EH (cell line): ENCODE measurements at places on chromosomes 7 and 10.
A peak's percentile ranks its signal among the peaks of the same experiment; 100 is the strongest.

GRCh38 chr10:51694086-51694768, 5.2 kb downstream of the CSTF2T start:
- no peak for DNase-seq

DNA sequence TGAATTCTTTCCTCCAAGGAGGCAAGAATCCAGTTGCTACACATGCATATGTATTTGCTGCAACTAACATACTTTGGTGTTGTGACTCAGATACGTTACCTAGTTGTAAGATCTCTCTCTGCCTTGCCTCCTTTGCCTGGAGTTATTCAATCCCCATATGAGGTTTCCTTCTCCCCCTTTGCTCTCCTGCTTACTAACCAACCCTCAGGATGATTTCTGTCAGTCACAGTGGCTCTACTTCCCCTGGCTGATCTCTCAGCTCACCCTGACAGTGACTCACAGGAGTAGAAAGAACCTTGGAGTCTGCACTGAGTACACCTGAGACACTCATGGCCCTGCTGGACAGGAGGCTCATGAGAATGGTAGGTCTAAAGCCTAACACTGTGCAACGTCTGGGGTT, 92.0 kb downstream of the TMEM106B start:
- no peak for DNase-seq

DNA sequence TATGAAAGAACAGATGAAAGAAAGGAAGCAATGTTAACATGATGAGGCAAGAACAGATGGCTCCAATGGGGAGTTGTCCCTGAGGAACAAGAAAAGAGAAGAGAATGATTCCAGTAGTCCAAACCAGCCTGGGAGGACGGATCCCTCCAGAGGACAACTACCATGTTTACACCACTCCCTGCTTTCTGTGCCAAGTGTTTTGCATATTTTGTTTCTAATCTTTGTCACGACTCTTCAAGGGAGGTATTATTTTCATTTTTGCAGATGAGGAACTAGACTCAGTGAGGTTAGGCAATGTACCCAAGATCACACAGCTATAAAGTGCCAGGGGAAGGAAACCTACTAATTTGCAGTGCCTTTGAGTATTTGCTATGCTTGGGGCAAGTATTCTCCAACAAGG, 116.2 kb downstream of the PARP12 start:
- DNase-seq, result no peak

GRCh38 chr10:100158044-100158805, 27.6 kb downstream of the ERLIN1 start:
- DNase-seq, result no peak

- DNase-seq, result no peak
These were observed 58.1 kb downstream of the ENO4 start for GRCh38 chr10:116907245-116907987.

GRCh38 chr10:122675278-122675677, 24.4 kb downstream of the C10orf120 start:
- no peak for DNase-seq

DNA sequence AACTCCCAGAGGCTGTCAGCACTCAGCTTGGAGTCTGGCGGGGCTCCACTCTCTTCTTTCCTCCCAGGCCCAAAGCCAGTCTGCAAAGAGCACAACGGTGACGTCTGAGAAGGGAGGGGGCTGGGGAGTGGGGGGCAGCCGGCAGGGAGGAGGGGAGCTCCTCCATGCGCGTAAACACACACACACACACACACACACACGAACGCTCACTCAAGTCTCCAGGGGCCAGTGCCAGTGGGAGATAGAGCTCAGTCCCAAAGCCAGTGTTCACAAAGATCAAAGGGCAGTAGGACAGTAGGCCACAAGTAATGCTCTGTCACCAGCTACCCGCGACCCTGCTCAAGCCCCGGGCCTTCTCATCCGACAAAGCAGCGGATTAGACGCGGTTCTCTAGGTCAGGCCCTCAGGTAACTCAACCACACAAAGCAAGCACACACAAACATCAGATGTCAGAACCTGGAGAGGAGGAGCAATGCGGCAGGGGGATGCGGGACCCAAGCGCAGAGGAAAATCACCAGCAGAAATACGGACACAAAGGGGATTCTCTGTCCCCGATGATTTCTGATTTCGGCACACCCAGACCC, 19.9 kb downstream of the TCAF1 start:
- peak; percentile 40 for DNase-seq

DNA sequence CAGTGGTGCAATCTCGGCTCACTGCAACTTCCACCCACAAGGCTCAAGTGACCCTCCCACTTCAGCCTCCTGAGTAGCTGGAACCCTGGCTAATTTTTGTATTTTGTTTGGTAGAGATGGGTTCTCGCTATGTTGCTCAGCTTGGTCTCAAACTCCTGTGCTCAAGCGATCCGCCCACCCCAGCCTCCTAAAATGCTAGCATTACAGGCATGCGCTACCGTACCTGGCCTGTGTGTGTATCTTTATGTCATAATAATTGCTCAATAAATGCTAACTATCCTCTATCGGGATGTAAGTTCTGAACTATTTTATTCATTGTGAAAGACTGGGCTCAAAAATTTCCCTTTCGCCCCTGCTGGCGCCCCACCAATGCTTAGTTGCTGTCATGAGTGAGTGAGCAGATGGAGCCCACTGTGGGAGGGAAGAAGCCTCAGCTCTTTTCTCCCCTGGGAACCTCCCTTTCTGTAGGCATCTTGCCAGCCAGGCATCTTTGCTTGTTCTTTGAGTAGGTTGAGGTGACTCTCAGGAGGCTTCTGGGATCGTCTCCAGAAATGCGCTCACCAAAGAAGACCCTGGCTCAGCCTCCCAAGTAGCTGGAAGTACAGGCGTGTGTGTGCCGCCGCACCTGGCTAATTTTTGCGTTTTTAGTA, 38.3 kb downstream of the CAMK1D start:
- DNase-seq, result no peak

GRCh38 chr7:73963252-73963822, 64.6 kb upstream of the ELN start:
- no peak for DNase-seq

GRCh38 chr7:139727151-139727705, 50.6 kb downstream of the HIPK2 start:
- peak; percentile 64 for DNase-seq

DNA sequence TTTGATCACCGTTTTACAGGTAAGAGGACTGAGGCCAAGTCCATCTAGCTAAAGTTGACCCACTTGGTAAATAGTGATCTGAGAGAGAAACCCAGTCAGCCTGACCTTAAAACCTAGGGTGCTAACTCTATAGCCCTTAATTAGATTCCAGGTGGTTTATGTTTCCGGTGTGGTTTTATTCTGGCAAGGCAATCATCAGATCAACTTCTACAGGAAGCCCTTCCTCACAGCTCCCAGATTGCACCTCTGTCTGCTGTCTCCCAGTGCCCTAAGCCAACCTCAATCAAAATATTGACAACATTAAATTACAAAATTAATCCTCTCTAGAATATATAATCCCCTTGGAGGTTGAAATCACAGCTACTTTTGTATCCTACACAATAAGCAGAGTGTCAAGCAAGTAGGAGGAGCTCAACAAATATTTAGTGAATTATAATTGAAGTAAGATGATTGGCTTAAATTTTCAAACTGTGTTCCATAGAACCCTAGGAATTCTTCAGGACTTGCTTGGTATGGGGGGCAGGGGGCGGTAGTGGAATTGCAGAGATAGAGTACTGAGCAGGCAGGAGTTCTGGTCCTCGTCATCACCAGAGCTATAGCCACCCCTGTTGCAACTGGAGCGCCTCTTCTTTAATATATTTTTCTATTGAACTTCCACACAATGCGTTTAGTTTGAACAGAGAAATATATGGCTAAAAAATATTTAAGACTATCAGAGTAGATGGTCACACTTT, 692.8 kb upstream of the LRRN3 start:
- no peak for DNase-seq

DNA sequence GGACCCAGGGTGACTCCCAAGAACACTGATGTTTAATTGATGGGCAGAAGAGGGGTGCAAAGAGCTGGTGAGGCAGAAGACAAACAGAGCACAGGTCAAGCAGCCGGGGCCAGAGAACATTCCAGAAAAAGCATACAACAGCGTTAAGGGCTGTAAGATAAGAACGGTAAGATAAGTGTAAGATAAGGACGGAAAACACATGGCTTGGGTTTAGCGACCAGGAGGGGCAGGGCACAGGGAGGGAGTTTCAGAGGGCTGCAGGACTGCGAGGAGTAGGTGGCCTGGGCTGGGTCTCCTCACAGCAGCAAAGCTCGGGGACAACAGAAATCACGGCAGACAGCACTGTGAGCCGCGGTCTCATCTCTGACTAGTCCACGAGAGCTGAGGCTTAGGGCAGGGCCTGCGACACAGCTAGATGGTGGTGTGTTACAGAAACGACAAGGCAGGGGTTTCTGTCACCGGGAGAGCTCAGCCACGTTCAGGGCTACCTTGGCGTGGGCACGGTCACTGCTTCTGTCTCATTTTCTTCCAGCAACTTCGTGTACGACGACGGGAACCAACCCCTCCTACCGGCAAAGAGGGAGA, 24.6 kb downstream of the BRI3 start:
- DNase-seq, result no peak

DNA sequence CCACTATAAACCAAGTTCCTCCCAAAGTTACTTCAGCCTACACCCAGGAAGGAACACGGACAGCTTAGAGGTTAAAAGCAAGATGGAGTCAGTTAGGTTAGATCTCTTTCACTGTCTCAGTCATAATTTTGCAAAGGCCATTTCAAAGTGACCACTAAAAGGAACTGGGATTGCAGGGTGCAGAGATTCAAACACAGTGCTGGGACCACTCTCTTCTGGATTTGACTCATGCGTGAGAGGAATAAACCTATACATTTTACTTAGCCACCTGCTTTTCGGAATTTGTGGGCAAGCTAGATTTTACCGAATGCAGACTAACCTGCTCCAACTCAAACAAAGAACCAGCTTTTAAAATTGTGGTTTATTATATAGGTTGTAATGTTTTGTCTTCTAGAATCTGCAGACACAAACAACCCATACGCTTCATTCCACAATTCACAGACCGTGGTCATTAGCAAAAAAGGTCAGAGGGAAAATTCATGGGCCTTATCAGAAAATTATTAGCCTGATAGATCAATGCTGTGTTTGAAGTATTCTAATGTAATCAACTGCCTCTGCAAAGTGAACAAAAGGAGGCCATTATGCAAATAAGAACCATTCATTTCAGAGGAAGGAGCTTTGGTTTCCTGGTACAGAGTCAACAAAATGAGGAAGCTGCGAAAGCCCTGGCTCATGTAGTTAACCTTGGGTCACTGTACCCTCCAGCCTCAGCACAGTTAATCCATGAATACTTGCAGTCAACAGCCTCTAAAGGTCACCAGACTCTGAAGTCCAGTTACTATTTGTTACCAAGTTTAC, 342.7 kb upstream of the KLF6 start:
- no peak for DNase-seq

DNA sequence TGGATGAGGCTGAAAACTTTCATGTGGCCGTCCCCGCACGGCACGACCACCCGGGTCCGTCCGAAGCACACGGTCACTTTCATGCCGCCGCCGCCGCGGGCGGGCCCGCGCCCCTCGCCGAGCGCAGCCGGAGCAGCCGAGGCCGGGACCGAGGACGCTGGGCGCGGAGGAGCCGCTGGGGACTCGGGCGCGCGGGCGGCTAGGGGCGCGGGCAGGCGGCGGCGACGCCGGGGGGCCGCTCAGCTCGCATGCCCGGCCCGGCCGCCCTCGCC, 247 bp downstream of the PARD3 start:
- no peak for DNase-seq

DNA sequence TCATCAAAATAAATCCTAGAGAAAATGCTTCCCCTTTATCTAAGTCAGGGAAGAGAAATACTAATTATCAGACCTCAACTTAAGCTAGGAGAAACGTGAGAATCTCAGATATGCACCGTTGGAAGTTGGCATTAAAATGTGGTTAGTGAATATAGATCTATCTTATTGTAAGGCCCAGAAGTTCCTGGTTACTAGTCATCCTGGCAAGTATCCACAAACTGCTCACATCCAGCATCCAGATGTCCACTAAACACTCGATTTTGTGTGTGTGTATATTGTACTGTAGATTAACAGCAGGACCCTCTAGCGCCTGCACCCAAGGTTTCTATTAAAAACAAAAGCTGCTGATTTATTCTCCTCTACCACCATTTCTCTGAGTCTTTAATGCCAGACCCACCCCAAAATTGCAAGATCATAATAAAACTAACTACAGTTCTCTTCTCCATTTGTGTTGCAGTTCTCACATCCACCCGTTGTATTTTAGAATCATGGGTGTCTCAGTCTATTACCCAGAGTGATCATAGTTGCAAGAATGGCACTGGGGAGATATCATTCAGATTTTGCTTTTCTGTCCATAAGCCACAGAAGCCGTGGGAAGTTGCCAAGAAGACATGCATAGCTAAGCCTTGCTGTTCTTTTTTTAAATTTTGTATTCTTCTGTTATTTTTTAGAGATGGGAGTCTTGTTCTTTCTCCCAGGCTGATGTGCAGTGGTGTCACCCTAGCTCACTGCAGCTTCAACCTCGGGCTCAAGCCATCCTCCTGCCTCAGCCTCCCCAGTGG, 165.4 kb downstream of the KIAA1217 start:
- DNase-seq, result peak; percentile 77

DNA sequence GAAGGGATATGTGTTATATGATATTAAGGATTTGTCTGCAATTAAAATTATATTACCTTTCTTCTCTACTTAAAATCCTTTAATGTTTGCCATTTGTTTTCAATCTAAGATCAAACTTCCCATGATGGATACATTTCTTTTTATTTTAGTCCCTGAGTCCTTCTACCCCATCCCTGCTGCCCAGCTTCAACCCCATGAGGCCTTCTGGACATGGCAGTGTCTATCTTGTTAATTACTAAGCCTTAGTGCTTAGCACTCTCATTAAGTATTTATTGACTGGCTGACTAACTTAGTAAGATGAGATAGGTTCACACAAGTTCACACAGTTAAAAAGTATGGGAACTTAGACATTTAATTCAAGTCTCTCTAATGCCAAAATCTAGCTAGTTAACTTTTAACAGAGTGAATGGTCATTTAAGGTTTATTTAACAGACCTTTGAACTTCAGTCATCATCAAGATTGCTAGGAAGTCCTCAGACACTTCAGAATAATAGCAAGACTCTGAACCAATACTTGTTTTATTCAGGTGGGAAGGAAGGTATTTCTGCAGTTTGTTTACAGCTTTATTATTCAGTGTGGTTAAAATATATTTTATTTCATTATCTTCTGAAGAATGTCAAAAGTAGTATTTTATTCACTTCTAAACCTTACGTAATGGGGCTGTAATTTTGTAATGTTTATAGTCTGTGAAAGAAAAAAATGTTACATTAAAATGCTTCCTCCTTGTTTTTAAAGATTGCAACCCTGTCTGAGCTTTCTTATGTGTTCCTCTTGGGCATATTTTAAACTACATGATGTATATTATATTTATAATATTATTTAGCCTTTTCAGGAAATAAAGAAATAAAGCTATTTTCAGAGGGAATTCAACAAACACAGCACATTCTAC, 848.9 kb downstream of the REEP3 start:
- DNase-seq, result no peak

- peak; percentile 32 for DNase-seq
These were observed 225.5 kb downstream of the KLF6 start for GRCh38 chr10:3559527-3559926.

GRCh38 chr7:13641714-13642113, 347.8 kb downstream of the ETV1 start:
- DNase-seq, result no peak
